Stimulated activated CD4-positive, alpha-beta T cell treated with anti-CD3 and anti-CD28 coated beads, Interleukin-2, amount 100 ng/mL, for 48 hours (primary cell): ENCODE measurements at places on chromosomes 4 and X.

DNA sequence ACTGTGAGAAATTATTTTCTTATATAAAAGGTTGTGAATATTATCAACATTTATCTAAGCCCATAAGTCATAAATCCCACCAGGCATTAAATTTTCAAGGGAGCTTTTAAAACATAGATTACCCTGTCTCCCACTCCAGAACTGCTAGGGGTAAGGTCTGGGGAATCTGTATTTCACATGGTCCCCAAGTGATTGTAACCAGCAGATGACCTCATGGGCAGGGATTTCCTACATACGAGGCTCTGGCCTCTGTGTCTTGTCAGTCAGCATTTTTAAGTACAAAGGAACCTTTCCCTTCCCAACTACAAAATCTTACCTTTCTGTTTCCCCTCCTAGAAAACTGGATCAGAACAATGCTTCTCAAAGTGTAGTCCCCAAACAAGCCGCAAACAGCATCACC lies 188.6 kb downstream of the TSPAN5 start:
- DNase-seq: no peak

GRCh38 chr4:8198906-8199593 lies at the start of gene SH3TC1:
SH3TC1 (plus strand) TSS chr4:8199290; CDS start chr4:8205195, 5,905 bp downstream.
- DNase-seq: peak; percentile 45

GRCh38 chrX:132411310-132411977 lies 77.4 kb downstream of the MBNL3 start:
- DNase-seq: no peak

- DNase-seq: no peak
These were observed 52.5 kb downstream of the LHFPL1 start for GRCh38 chrX:112627206-112627605.
